ENCODE measurements at places on chromosomes 7 and 10.

GRCh38 chr10:34145715-34146114, 669.4 kb downstream of the PARD3 start:
- no peak for DNase-seq

- peak; percentile 15 for DNase-seq
Measured at GRCh38 chr7:10412422-10413019, 561.2 kb upstream of the PHF14 start.

- DNase-seq = no peak
Measured at GRCh38 chr10:95201736-95202135, 7.7 kb downstream of the ACSM6 start.

DNA sequence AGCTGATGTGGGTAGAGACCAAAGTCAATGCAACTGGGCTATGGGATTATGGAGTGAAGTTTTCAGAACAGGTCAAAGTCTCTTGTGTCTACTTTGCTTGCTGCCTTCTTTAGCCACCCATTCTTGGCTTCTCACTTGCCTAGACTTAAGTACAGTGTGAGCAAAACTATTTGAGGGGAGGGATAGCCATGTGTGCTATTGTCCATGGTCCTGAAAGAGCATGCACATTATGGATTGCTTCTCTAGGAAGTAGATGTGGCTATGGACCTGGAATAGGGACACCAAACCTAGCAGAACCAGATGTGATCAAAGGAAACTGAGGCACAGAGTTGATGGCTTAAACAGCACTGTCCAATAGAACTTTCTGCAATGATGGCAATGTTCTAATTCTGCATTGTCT, 81.9 kb upstream of the ZNF800 start:
- DNase-seq = no peak

DNA sequence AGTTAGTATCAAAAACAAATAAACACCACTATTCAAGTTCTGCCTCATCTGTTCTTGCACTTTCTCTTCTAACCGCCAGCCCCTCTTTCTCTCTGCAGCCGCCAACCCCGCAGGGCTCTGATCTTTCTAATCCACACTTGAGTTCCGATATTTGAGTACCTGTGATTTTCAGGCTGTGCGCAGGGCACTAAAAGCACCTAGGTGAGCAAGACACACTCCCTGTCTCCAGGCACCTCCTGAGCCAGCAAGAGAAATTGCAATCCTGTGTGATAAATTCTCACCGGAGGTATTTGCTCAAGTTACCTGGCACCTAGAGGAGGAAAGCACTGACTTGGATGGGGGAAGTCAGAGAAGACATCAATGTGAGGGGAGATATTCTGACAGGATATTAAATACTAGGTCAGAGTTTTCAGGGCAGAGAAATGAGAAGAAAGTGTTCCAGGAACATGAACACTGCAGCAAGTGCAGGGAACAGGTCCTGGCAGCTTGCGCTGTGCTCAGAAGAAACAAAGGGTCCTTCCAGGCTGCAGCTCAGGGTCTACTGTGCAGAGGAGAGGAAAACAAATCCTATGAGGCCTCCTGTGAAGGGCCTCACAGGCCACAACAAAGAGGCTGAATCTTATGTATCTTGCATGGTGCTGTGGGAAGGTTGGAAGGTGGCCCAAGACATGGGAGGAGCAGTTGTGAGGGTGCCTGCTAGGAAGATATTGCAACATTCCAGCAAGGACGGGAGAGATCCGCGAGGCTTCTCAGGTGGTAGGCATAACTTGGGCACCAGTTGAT, 568.7 kb upstream of the MGMT start:
- no peak for DNase-seq

DNA sequence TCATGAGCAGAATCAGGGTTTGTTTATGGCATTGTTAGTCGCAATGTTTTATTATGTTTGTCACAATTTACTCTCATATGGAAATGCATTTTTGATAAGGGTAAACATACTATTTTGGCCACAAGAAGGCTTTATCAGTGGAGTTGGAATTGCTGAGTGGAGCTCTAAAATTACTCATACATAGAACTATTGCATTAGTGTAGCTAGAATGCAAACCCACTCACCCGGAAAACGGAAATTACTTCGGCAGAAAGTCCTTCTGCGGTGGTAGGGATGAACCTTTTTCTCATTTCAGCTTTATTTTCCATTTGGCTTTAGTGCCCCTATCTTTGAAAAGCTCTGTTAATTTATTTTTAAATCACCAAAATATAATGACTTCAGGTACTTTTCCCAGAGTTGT, 42.8 kb upstream of the NPY start:
- DNase-seq = no peak

- no peak for DNase-seq
Measured at GRCh38 chr10:27134371-27134770, 19.8 kb downstream of the YME1L1 start.

All from activated T-cell treated with anti-CD3 and anti-CD28 coated beads, Interleukin-2, amount 50 U/mL, for 72 hours (primary cell).